ENCODE measurements at places on chromosomes 11 and 22.
A peak's percentile ranks its signal among the peaks of the same experiment; 100 is the strongest.

GRCh38 chr11:59283825-59284772, 71.4 kb upstream of the MPEG1 start:
- peak; percentile 14 for DNase-seq

GRCh38 chr22:21025266-21025665, 7.1 kb downstream of the SLC7A4 start:
- DNase-seq: no peak

- DNase-seq: no peak
Measured at GRCh38 chr11:121412711-121413415, 39.3 kb upstream of the SORL1 start.

- no peak for DNase-seq
Measured at GRCh38 chr11:132556316-132556715, 976.0 kb downstream of the OPCML start.

GRCh38 chr11:111598559-111598958, 3.7 kb upstream of the SIK2 start:
- DNase-seq: no peak

DNA sequence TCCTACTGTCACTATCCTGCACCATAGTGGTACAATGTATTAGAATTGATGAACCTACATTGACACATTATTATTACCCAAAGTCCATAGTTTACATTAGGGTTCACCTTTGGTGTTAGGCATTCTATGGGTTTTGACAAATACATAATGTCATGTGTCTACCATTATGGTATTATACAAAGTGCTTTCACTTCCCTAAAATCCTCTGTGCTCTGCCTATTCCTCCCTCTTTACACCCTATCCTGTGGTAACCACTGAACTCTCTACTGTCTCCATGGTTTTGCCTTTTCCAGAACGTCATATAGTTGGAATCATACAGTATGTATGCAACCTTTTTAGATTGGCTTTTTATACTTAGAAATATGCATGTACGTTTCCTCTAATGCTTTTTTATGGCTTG, 51.5 kb downstream of the CCDC15 start:
- no peak for DNase-seq

DNA sequence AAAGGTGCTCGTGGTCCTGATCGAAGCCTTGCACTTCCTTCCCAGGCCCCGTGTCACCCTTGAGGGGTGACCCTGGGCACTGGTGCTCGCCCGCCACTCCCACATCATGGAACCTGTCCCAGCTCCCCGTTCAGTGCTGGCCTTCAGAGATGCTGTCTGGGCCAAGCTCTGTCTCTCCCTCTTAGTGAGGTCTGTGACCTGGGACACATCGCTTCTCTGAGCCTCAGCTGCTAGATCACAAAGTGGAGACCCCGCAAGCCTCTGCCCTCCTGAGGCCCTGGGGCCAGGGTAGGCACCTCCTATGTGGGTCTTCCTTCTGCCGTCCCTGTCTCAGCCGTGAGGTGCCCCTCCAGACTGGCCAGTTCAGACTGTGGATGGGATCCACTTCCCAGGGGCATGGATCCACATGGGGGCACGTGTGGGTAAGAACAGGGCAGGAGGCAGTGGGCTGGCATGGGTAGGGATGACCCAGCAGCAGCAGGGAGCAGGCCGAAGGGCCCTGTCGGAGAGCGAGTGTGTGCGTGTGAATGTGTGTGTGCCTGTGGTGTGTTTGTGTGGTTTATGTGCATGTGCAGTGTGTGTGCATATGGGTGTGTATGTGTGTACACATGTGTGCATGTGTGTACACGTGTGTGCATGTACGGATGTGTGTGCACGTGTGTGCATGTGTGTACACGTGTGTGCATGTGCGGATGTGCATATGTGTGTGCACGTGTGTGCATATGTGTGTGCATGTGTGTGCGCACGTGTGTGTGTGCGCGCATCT, 1073.7 kb downstream of the BRD1 start:
- DNase-seq: no peak

DNA sequence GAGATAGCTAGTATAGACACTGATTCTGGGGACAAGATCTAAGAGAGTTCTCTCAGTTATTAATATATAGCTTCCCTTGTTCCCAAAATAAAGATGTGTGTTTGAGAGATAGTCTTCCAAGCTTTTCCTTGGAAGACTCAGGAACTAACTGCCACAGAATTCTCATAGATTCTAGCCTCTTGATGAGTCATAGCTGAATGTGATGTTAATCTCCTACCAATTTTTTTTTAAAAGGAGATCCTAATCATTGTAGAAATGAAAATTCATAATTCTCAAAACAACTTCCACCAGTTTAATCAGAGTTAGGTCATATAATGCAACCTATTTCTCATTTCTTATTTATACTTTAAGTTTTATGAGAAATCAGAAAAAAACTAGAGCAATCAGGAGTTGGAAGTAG, 148.8 kb downstream of the JRKL start:
- DNase-seq: no peak

DNA sequence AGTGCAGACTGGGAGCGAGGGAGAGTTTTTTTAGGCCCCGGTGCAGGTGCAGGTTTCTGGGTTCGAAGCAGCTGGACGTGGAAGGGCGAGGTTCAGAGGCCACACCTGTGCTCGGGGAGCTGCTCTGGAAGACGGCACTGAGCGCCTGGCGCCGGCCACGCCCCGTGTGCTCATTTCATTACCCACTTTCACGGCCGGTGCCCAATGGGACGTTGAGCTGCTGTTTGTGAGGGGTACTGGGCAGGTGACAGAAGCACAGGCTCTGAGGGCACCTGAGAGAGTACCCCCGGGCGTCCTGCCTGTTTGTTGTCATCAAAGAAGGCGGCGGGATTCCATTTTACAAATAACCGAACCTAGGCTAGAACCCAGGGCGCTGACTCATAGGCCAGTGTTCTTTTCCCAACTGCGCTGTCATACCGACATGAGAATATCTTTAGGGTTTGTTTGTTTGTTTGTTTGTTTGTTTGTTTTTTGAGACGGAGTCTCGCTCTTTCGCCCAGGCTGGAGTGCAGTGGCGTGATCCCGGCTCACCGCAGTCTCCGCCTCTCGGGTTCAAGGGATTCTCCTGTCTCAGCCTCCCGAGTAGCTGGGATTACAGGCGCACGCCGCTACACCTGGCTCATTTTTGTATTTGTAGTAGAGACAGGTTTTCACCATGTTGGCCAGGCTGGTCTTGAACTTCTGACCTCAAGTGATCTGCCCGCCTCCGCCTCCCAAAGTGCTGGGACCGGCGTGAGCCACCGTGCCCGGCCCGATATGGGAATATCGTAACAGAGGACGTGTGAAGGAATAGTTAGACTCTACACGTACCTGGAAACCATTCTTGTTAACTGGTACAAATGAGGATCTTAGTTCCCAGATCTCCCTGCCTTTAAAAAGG, 16.6 kb upstream of the SPTBN2 start:
- peak; percentile 24 for DNase-seq

- DNase-seq: no peak
Measured at GRCh38 chr11:130849215-130849568, 67.1 kb downstream of the SNX19 start.

GRCh38 chr22:30045901-30046715, 34.2 kb upstream of the HORMAD2 start:
- DNase-seq: no peak

- DNase-seq: no peak
Measured at GRCh38 chr22:31846161-31847115, 92.6 kb downstream of the DEPDC5 start.

Data from stimulated activated CD4-positive, alpha-beta T cell treated with anti-CD3 and anti-CD28 coated beads, Interleukin-15, amount 100 ng/mL, for 48 hours (primary cell).